ENCODE measurements at places on chromosomes 11 and 22. TPM values are rescaled to one million over a fixed set of nuclear protein-coding genes. Genes with fewer than 3 reads are reported as not detected.

KCNJ4 gene
- not detected for total RNA-seq

CNTF gene
- total RNA-seq = 1.2 TPM

HOATZ gene
- not detected for total RNA-seq

PRG3 gene
- not detected for total RNA-seq

ART1 gene
- not detected for total RNA-seq

OR9G1 gene
- total RNA-seq = not detected

RIBC2 gene
- total RNA-seq = 0.39 TPM

Measured in dermis microvascular lymphatic vessel endothelial cell (primary cell).